ENCODE measurements at places on chromosomes 6 and 20.

DNA sequence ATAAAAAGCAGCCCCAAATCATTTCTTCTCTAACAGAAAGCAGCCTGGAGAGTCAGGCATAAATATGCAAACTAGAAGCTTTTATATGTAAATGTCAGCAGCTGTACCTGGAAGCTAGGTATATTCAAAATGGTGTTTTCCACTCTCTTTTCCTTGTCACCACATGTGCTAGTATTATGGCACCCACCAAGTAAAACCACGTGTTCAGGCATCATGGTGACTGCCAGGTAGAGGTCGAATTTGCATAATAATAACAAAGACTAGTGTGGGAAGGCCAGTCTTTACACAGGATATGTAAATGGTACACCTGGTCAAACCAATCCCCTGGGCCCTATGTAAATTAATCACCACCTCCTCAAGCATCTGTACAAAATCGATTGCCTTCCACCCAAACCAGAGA is 124.0 kb downstream of the MMUT start:
- DNase-seq: no peak

- DNase-seq: no peak
These were observed 47.8 kb downstream of the CDH22 start for GRCh38 chr20:46260480-46260879.

DNA sequence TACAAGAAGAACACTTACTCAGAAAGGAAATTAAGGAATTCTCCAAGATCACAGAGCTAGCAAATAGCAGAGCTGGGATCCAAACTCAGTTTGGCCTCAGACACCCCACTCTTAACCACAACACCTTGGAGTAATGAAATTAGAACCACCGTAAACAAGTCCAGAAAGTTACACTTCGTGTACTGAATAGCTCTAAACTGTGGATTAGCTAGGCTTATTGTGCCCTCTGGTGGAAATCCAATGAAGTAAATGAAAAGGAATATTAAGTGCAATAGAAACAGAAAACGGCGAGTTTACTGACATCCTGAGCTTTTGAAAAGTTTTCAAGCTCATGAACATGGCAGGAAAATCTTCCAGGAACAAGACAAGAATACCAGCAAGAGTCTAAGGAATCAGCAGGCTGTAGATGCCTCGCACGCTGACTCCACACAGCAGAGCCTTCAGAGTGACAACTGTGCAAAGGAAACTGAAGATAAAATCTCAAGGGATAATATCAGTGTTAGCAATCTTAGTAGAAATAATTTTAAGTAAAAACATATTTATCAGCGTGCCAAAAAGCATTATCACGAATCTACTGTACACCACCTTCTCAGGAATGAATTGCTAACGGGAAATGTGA is 34.6 kb downstream of the FBXO5 start:
- no peak for DNase-seq

GRCh38 chr20:46057856-46058598 is 29.0 kb downstream of the SLC12A5 start:
- peak; percentile 42 for DNase-seq

DNA sequence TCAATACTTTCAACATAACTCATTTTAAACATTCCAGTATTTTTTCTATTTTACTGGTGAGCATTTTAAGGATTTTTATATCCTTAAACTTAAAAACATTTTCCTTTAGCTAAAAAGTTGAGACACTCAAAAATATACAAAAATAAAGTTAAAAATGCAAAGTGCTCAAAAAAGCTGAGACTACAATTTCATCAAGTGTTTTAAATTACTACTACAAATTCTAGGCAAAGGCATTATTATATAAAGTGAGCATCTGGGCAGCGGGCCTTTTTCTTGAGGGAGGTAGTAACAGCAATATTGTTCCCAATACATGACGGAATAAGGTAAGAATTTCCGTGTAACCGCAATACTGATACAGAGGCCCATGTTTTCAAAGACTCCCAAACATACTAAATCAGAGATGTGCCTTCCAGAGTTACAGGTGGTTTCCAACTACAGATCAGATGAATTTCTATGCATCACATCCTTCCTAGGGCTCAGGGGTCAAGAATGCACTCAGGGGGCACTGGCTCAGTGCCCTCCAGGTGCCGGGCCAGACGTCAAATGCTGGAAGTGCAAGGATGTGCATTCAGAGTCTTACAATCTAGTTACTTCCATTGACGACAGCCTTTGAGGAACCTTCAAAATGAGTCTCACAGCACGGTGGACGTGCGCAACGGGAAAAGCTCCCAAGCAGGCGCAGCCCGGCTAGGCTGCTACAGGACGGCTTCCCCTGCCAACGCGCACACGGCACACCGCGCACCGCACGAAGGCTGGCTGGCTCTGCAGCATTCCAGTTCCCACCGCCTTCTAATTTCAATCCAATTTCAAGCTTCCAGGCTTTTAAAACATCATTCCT is 1.7 kb downstream of the PHF10 start:
- DNase-seq: no peak

DNA sequence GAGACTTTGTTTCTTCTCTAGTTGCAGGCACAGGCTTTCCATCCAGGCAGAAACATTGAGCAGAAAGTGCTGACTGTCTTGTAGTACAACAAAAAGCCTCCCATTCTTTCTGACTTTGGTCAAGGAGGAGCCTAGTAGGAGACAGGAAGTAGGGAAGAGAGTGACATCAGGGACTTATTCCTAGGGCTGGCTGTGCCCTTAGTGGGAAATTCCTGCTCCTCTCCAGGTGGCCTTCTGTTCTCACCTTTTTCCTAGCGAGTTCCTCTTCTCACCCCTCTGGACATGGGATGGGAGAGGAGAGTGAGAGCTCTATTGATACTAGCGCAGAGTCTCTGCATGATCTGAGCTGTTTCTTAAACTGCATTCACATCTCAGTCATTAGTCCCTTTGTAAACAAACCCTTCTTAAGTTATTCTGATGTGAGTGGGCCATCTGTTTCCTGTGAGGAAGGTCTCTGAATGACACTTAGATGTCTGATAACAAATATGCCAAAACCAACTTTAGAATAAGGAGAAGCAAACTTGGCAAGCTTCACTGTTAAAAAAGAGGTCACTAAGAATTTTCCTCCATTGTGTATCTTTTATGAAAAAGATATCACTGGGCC is 455.0 kb downstream of the GJA1 start:
- DNase-seq: no peak

GRCh38 chr6:80544976-80545722 is 438.7 kb downstream of the BCKDHB start:
- DNase-seq: no peak

GRCh38 chr6:121680058-121680457 is 244.6 kb downstream of the GJA1 start:
- DNase-seq: no peak

DNA sequence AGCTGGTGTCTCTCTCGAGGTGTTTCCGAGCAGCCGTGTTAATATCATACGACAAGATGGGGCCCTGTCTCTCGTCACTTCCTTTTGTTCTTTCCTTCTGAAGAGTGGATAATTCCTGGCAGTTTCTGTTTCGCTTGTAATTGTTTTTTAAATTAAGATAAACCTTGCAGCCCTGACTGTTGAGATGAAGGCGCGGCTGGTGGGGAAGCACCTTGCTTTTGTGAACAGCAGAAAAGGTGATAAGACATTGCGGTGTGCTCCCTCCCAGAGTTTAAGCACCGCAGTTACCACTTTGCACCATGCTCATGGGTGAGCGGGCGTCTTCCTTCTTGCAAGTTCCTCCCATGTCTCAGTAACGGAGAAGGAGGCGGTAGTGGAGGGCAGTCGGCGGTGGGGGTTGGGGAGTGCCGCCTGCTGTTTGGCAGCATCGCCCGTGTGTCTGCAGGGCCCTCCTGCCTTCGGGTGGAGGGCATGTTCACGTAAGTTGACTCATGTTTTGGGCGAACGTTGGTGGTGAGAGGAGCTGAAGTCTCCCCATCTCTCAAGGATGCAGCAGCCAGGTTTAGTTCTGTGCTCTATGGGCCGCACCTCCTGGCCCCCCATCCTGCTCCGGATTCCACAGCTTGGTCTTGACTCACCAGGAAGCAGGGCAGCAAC is 345.9 kb downstream of the TAF4 start:
- DNase-seq: no peak

DNA sequence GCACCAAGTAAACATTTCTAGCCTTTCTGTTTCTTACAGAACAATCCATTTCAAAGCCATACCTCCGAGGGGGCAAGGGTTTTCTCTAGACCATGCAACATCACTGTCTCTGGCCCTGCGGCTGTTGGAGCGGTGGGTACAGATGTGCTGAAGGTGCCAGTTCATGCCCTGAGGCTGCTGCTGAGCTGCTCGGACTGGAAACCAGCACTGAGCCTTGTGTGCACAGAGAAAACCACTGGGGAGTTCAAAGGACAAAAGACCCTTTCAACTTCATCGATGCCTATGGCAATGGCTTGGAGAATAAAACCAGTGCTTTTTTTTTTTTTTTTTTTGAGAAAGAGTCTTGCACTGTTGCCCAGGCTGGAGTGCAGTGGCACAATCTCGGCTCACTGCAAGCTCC is 93.3 kb upstream of the IYD start:
- no peak for DNase-seq

- peak; percentile 87 for DNase-seq
These were observed at the start of gene HSF2 for GRCh38 chr6:122399348-122400120. Gene HSF2, plus strand, starts transcription at chr6:122399652. Its CDS starts 86 bp downstream, at chr6:122399738.

Measured in anterior cingulate cortex (tissue), 58 donors.